ENCODE measurements at places on chromosomes 7 and 10.

GRCh38 chr7:10739401-10739800 lies 234.3 kb upstream of the PHF14 start:
- no peak for DNase-seq

- DNase-seq: peak; percentile 93
These were observed 29.7 kb downstream of the OAT start for GRCh38 chr10:124388823-124389612.

- DNase-seq: no peak
These were observed 80.9 kb upstream of the ATP6V0A4 start for GRCh38 chr7:138878856-138879255.

GRCh38 chr7:34747867-34748727 lies 90.1 kb downstream of the NPSR1 start:
- no peak for DNase-seq

GRCh38 chr10:35379226-35380137 lies 43.2 kb downstream of the CCNY start:
- DNase-seq: no peak

GRCh38 chr10:100934084-100934659 lies 21.4 kb downstream of the SLF2 start:
- DNase-seq: no peak

DNA sequence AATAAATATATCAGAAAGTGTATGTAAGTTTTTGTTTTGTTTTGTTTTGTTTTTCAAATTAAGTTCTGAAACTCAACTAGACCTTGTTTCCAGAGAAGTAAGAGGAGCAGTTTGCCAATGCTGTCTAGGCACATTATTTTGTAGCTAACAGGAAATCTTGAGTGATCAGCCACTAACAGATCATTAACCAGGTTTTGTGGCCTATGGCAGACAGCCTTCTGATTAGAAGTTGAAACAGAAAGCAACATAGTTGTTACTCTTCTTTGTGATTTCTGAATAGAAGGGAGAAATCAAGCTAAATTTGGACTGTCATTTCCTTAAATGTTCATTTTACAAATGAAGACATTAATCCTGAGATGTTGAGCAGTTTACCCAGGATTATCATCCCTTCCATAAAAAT lies 142.6 kb downstream of the PLXDC2 start:
- DNase-seq: no peak

GRCh38 chr7:98196706-98197605 lies 14.3 kb upstream of the BHLHA15 start:
- DNase-seq: no peak

- DNase-seq: no peak
These were observed 124.0 kb upstream of the ZEB1 start for GRCh38 chr10:31194986-31195385.

- DNase-seq: no peak
These were observed 15.8 kb downstream of the PLAC9 start for GRCh38 chr10:80148166-80148805.

DNA sequence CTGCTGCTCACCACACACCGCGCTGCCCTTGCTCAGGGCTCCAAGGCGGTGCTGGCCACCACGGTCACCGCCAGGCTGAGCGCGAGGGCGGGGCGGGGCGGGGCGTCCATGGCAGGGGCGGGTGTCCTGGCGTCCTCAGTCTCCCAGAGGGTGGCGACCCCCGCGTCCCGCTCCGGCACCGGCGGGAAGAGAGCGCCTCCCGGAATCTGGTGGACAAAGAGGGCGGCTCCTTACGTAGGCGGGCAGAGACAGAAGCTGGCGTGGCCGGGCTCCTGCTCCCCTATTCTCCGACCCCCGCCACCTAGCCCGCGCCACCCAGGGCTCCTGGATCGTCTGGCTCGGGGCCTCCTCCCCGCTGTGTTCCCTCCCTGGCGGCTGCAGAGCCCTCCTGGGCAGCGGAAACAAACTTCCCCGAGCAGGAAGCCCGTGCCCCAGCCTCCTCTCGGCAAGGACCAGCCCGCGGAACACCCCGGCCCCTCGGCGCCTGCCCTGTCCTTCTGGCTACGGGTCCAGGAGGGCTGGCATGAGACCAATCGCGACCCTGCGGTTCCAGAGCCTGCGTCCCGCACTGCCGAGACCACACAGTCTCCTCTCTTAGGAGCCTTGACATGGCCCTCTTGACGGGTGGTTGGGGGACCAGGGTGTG lies 133.8 kb upstream of the ZNF92 start:
- DNase-seq: no peak

DNA sequence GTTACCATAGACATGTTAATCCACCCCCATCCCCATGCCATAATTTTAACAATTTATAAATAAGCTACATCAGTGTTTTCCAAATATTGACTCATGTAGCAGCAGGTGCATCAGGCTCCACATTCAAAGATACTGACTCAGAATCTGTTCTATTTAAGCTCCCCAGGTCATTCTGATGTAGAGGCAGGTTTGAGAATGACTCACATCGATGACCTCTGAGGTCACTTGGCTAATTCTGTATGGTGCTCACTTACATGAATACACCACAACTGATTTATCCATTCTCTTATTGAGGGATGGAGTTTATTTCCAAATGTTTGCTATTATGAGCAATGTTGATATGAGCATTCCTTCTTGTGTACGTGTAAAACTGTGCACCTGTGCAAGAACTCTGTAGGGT lies 1159.0 kb downstream of the TYW1 start:
- DNase-seq: no peak

- no peak for DNase-seq
These were observed 167.3 kb upstream of the DKK1 start for GRCh38 chr10:52146766-52147165.

DNA sequence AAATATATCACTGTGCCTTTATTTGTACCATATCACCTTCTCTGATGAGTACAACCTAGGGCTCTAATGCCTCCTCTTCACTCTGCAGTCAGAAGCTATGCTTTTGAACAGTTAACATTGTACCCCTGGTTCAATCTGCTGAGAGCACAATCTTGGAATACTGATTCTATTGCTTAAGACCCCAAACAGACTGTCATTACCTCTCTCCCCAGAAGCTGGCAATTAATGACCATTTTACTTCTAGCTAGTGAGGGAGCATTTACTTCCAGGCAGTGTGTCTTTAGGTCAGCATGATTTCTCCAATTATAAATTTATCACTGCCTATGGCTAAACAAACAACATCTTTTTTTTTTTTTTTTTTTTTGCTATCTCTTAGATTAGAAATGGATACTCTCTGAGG lies 36.0 kb upstream of the SPOCK2 start:
- no peak for DNase-seq

DNA sequence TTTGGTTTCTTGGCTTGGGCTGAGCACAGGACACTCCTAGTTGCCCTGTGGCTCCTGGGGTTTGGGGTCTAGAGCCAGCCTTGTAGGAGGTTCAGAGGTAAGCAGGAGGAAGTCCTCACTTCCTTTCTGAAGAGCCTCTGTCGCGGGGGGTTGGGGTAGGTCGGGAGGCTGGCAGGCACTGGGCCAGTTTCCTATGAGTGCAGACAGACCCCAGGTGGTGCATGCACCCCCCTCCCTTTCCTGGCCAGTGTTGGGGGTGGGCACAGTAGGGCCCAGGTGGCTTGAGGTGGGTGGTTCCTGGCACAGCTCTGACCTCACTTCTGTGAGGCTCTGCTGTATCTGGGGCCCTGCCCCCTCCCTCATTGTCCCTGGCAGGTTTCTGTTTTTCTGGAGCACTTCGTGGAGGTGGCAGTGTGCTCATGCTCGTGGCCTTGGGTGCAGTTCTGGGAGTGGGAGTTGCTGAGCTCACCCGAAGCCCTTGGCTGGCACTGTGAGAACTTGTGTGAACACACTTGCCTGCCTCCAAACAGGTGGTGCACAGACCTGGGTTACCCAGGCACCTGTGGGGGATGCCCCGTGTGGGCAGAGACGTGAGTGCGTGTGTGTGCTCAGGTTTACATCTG lies 1.8 kb downstream of the PALD1 start:
- DNase-seq: no peak

DNA sequence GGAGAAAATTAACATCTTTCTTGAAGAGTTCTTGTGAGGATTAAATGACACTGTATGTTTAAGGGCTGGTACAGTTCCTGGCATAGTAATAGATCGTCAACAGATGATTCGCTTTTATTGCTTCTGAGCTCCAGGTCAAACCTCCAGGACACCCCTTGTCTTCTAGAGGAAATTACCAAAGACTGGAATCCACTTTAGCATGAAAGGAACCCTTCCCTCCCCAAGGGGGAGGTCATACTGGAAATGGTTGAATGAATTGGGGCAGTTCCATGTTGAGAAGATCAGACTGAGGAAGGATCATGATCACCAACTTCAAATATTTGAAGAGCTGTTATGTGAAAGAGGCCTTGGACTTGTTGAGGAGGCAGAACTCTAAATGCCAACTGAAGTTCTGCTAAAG lies 8.9 kb downstream of the NFE2L3 start:
- no peak for DNase-seq

- no peak for DNase-seq
These were observed 35.8 kb downstream of the DDIT4 start for GRCh38 chr10:72309290-72310240.

- no peak for DNase-seq
These were observed 16.3 kb upstream of the SAR1A start for GRCh38 chr10:70186571-70186970.

GRCh38 chr7:110095372-110096052 lies 995.4 kb upstream of the LRRN3 start:
- DNase-seq: no peak

DNA sequence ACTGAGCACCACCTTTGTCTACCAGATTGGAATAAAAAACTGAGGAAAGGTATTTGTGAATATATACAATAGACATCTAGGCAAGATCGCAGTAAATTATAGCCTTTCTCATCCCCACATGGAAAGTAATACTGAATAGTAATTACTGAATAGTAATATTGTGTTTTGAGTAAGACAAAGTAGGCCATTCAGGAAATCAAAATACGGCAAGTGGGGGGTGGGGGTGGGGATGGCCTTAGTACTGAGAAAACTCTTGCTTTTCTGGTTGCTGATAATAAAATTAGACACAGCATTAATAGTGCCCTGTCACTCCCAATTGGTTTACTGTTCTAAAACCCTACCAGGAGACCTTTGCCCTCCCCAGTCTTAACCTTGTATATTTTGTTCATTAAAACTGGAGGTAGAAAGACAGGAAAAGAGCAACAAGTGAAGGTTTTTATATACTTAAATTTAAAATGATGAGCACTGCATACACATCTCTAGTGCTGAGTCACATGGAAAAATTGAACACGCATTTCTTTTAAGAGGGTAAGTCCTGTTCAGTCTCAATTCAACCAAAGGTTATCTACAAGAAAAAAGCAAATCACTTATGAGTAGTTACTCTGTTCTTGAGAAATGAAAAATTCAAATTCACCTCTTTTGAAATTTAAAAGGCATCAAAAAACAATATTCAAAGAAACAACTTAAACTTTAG lies 65.6 kb downstream of the IGF2BP3 start:
- DNase-seq: peak; percentile 4

DNA sequence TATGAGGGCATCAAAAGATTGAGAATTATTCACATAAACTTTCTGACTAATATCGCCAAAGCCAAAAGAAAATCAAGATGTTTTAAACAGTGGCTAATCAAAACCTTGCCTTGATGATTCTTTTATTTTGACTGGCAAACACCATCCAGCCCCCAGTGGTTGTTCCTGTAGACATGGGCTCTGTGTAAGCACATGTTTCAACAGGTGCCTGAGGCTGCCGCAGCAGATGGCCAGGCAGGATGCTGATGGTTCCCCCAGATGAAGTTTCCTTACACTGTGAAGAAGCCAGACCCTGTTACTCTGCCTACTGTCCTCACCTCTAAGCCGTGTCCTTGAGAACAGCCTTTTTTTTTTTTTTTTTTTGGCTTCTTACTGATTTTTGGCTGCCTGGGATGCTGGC lies 146.5 kb downstream of the RAB11FIP2 start:
- DNase-seq: no peak

- no peak for DNase-seq
These were observed 14.9 kb downstream of the PFKFB3 start for GRCh38 chr10:6217611-6218010.

DNA sequence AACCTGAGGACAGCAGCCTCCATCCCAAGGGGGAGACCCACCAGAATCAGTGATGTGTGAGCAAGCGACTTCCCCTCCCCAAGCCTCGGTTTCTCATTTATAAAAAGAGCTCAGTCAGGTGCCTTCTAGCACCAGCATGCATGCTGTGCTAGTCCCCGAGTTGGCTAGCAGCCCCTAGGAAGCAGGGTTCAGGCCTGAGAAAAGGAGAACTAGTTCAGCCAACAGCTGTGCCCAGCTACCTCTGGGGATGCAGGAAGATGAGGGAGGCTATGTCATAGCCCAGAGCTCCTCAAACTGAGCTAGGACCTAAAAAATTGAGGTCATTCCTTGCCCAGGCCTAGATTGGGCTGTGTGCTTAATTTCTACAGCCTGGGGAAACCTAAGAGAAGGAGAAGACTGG lies 13.7 kb downstream of the DRGX start:
- no peak for DNase-seq

DNA sequence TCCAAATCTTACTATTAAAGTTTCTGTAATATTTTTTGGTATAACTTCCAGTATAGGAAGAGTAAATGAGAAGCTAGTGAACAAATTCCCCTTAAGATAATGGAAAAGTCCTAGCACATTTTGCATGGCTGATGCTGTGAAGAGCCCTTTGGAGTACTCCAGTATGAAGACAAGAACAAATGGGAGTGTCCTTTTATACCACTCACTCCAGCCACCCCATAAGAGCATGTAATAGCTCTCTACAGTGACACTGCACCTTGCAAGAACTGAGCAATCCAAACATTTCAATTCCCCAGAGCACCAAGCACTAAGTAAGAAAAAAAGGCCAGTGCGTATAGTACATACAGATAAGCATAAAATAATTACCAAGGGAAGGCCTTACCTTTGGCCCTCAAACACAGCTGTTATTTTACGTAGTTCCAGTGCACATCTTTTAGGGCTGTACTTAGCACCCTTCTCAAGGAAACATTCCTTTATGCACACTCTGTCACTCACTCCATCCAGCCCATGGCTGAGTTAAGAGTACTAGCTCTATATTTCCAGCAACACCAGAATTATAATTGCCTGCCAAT lies 135.4 kb downstream of the ST7 start:
- DNase-seq: no peak

GRCh38 chr10:35132727-35133126 lies 6.1 kb downstream of the CREM start:
- DNase-seq: no peak

DNA sequence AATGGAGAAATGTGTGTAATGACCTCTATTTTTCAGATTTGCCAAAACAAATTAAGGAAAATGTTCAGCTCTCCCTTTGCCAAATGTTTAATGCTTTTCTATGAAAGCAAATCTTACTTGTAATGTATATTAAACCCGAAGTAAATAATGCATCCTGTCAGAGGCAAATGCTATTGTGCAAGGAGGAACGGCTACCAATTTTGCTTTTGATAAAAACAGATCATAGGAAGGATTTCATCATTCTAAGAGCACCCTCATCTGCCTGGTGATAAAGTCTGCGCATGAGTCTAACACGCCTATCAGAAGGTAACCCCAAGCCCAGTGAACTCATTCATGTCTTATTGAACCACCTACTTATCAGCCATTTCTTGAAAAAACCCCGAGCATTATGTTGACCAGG lies 412.4 kb upstream of the MKI67 start:
- DNase-seq: no peak

DNA sequence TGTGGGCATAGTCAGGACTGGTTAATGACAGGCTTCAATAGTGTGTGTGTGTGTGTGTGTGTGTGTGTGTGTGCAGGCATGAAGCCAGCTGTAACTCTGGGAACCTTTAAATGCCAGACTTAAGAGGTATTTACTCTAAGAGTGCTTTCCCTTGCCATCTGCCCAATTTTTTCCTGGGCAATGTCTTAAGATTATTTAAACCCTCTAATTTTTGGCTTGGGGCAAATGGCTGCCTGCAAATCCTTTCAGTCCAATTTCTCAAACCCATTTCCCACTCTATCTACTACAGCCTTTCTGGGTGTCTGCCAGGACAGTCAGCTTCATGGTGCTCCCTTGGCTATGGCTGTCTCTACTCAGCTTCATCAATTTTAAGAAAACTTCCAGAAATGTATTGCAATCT lies 62.6 kb upstream of the C1GALT1 start:
- no peak for DNase-seq

Data from stimulated activated CD4-positive, alpha-beta T cell treated with anti-CD3 and anti-CD28 coated beads, Interleukin-1b, Interleukin-23, amount 100 ng/mL, for 4 hours (primary cell).